ENCODE measurements at places on chromosomes 7 and 10.

GRCh38 chr7:116478834-116479233 is 20.7 kb upstream of the CAV2 start:
- no peak overlapping the region for H3K4me3 ChIP-seq
- no peak for DNase-seq
- no peaks in the 10 kb centered on the region for H3K36me3 ChIP-seq
- peaks cover 26% of the 10 kb centered on the region for H3K27me3 ChIP-seq

DNA sequence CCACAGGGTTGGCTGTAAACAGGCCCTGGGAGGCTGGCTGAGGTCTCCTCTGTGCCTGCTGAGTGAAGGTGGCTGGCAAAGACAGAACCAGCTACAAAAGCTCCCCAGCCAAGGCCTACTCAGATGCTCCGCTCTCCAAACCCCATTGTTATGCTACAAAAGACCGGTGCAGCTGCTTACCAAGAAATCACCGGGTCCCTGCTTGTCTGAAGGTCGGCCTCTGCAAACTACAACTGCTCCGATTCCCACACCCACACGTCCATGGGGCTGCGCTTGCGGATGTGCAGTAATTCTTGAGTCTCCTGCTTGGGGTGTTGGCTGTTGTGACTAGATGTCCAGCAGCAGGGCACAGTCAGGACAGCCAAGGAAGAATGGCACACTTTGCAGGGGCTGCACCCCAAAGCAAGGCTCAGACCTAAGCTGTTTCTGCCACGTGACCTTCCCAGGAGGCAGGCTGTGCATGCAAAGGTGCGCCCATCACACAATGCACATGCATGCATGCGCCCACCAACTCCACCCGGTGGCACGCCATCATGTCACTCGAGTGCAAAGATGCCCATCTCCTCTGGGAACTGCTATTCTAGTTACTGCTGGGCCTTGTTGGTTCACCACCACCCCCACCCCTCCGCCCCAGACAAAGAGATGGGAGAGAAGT is 97.8 kb downstream of the OAT start:
- H3K4me1 ChIP-seq = no peaks in the 10 kb centered on the region
- no peak for DNase-seq
- no peaks in the 10 kb centered on the region for H3K27me3 ChIP-seq

GRCh38 chr10:34407324-34407805 is 407.7 kb downstream of the PARD3 start:
- no peaks in the 10 kb centered on the region for H3K27me3 ChIP-seq
- no peaks in the 10 kb centered on the region for H3K36me3 ChIP-seq
- H3K4me3 ChIP-seq = no peak overlapping the region
- H3K4me1 ChIP-seq = no peaks in the 10 kb centered on the region
- H3K27ac ChIP-seq = no peak overlapping the region
- no peak for DNase-seq

DNA sequence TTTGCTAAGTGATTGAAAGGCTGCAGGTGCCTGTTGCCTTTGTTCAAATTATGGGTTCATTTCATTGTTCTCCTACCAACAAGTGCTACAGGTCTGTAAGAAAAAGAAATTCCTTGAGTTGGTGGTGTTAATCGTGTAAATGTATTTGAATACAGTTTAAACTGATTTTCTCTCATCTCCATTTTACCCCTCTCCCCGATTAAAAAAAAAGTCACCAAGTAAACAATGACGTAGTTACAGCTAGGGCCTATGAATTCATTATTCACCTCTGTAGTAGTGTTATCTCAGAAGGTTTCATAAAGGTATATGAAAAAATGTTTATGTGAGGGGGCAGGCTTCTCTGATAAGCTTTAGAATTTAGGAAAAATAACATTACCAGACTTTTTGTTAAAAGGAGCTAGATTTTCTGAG is 1.1 kb downstream of the REEP3 start:
- peak overlapping the region; percentile 80 for H3K4me3 ChIP-seq
- H3K36me3 ChIP-seq = peaks cover 27% of the 10 kb centered on the region
- peak overlapping the region; percentile 79 for H3K27ac ChIP-seq
- H3K27me3 ChIP-seq = no peaks in the 10 kb centered on the region
- DNase-seq = no peak

- no peak for DNase-seq
- no peak overlapping the region for H3K27ac ChIP-seq
- H3K4me3 ChIP-seq = no peak overlapping the region
- H3K27me3 ChIP-seq = no peaks in the 10 kb centered on the region
Observed at GRCh38 chr10:98330987-98331386, 63.0 kb upstream of the LOXL4 start.

- no peak for DNase-seq
- H3K36me3 ChIP-seq = no peaks in the 10 kb centered on the region
- no peaks in the 10 kb centered on the region for H3K4me1 ChIP-seq
- H3K4me3 ChIP-seq = no peak overlapping the region
Observed at GRCh38 chr7:2151801-2152612, 80.7 kb downstream of the MAD1L1 start.

GRCh38 chr10:44965651-44966097 is 6.1 kb downstream of the RASSF4 start:
- no peaks in the 10 kb centered on the region for H3K36me3 ChIP-seq
- no peaks in the 10 kb centered on the region for H3K27me3 ChIP-seq
- no peak overlapping the region for H3K4me3 ChIP-seq
- peak overlapping the region; percentile 83 for H3K27ac ChIP-seq
